Stimulated activated CD4-positive, alpha-beta T cell treated with anti-CD3 and anti-CD28 coated beads, Interleukin-4, amount 100 ng/mL, for 48 hours (primary cell): ENCODE measurements at places on chromosomes 1 and 21.

GRCh38 chr1:152071123-152071522 is 17.7 kb downstream of the TCHHL1 start:
- DNase-seq, result no peak

DNA sequence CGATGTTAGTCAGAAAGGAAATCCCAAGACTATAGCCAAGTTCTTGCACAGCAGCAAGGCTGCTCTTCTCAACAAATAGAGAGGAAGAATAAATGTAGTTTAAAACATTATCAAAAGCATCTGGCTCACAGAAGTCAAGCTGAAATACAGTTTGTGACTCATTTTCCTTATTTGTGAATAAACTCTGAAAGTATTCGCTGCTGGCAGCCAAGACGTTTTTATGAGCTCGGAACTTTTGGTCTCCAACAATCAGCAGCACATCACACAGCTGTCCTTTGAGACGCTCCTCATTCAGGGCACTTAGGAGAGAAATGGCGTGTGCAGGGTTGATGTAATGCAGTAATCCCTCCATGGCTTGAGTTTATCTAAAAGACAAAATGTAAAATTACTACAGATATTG is 16.4 kb downstream of the ZBTB21 start:
- DNase-seq, result no peak

GRCh38 chr1:145960468-145961108 is 2.8 kb upstream of the LIX1L start:
- peak; percentile 31 for DNase-seq

- DNase-seq, result no peak
These were observed 102.0 kb upstream of the ARHGEF16 start for GRCh38 chr1:3352299-3352951.

DNA sequence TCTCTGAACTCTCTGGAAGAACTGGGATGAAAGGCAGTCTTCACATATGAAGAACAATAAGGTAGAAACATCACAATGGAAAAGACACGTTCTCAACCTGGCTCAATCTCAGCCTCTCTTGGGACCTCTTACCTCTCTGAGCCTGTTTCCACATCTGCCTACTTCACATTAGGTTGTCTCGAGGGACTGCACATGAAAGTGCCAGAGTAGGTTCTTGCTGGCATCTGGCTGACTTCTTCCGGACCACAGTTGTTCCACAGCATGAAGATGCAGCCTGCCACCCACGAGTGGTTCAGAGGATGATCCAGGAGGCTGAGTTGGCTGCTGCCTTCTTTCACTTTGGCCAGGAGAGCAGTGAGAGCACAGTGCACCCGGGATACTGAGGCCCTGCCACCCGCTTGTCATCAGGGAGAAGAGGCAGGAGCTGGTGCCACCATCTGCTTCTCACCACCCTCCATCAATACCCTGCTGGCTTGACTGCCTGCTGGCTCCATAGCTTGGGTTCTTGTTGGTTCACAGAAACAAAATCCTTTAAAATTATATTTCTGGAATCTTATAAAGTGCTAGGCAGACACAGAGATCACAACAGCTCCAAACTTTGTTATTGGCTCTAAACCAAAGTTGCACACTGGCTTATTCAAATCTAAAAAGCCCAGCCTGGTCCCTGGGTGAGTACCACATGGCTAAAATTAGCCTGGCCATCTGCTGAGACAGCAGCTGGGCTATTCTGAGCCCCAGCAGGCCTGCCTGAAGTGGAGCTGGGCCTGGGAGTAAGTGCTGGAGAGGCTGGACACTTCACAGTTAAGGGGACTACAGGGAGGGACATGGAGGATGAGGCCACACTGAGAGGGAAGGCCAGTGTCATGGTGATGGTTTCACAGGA is 46.9 kb upstream of the LIN9 start:
- DNase-seq, result no peak

- peak; percentile 15 for DNase-seq
These were observed at the start of gene KDF1 for GRCh38 chr1:26959722-26960624. KDF1 (minus strand) TSS chr1:26960468; CDS start chr1:26952380, 8,088 bp downstream.
